HT-29 (cell line): ENCODE measurements at places on chromosomes 5 and 9. TPM values are rescaled to one million over a fixed set of nuclear protein-coding genes. Genes with fewer than 3 reads are reported as not detected.

- DNase-seq = no peak
These were observed 4.2 kb downstream of the SERINC5 start for GRCh38 chr5:80251636-80252035.

- DNase-seq = no peak
These were observed 39.1 kb upstream of the C5orf63 start for GRCh38 chr5:127112347-127112864.

DNA sequence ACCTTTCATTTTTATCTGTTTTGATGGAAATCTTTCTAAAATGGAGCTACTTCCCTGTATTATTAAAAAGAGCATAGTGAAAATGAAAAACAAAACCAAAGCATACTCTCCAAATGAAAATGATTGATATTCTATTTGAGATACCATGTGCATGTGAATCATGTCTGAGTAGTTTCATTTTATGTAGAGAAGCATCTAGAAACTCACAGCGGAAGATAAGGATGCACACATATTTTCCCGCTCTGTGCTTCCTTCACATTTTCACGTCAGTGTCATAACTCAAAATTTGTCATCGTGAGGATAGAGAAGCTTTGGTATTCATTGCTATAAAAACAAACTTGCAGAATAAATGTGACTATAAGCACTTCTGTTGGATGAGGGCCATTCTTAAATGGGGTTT, 34.0 kb upstream of the CLINT1 start:
- DNase-seq = no peak

Gene BBLN
- 439 and 565 TPM in 2 replicates for total RNA-seq

DNA sequence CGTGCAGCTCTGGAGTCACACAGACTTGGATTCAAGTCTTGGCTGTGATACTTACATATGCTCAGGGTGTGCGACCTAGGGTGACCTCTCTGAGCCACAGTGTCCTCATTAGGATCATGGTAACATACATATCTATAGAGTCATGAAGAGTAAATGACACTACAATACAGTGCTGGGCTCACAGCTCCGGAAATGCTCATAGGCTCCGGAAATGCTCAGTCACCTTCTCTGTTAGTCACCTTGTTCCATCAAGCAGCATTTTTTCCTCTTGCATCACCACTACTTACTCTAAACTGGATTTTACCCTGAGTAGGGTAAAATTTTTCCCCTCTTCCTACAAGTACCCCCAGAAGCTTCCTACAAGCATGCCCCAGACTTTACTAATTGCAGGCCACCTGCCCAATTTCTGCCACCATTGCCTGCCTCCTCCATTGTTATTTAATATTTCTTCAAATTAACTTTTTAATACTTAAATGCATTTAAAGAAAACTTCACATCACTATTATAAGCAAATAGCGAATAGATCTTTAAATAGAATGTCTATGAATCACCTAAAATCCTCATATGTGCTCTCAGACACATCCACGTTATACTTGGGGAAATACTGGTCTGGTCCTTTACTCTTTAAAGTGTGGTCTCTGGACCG, 147.6 kb upstream of the SPRY4 start:
- DNase-seq = peak; percentile 29

GRCh38 chr5:170751631-170752030, 31.9 kb upstream of the GABRP start:
- DNase-seq = peak; percentile 29

GRCh38 chr5:51556833-51557232, 173.6 kb downstream of the ISL1 start:
- DNase-seq = no peak

GRCh38 chr5:1321576-1321975, 23.3 kb downstream of the CLPTM1L start:
- DNase-seq = no peak

- no peak for DNase-seq
These were observed 499 bp upstream of the TMEM232 start for GRCh38 chr5:110727025-110727314.

Gene BHMT
- not detected in 2 replicates for total RNA-seq

GRCh38 chr5:29543501-29543900, 1650.0 kb upstream of the CDH6 start:
- DNase-seq = no peak

DNA sequence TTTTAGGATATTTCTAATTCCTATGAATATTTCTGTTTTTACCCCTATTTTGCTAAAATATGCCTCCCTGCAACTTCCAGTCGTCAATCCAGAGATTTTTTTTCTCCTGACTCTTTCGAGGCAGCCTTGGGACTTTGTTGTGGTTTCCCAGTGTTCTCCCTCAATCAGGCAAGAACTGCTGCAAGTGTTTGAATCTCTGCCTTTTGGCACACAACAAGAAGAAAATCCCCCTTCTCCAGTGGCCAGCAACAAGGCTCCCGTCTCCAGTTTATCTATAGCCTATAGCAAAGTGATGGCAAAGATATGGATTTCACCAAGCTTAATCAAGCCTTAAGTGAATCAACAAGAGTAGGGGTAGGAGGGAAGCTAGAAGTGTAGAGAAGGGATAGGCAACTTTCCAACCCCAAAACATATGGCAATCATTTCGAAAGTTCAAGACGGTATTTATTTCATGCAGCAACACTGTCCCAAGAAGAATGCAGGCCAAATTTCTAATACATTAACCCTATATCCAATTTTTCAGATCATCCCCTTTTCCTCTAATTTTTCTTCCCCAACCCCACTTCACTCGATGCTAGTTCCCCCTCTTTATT, 37.7 kb upstream of the PAPPA start:
- no peak for DNase-seq

- DNase-seq = no peak
These were observed 3.7 kb upstream of the DNAJC25 start for GRCh38 chr9:111627260-111627963.

DNA sequence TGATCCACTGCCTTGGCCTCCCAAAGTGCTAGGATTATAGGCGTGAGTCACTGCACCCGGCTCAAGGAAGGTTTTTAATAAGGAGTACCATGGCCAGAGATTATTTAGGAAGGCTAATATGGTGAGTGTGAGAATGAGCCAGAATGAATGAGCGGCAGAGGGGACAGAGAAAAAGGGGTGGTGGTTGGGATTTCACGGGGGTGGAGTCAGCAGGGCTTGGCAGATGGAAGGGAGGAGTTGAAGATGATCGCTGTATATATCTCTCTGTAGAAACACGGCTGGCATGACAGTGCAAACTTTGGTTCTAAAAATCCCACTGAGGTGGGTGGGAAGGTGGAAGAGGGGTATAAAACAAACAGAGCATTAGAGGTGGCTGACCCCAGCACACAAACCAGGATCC, 176.7 kb upstream of the TBC1D2 start:
- no peak for DNase-seq

Gene XPA
- total RNA-seq = 5.7 and 7.1 TPM in 2 replicates

GRCh38 chr5:68720884-68721610, 372.8 kb upstream of the SLC30A5 start:
- DNase-seq = no peak

- no peak for DNase-seq
These were observed 84.3 kb upstream of the TAF11L2 start for GRCh38 chr5:17413691-17414090.

DNA sequence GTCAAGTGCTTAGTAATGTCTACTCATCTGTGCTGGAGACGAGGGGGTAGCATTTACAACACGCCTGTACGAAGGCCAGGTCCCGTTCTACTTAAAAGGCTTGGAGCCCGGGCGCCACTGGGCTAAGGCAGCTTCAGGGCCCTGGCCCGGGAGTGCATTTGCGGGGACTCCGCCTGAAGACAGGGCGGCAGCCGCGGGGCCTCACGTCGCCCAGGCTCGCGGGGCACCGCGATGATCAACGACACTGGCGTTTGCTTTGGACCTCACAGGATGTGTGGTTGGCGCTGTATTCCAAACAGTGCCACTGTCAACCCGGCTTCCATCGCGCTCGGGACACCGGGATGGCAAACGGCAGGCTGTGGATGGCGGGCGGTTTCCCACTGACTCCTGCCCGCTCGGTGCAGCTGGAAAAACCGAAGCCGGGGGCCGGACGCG, 1.1 kb upstream of the TENT4A start:
- peak; percentile 70 for DNase-seq

DNA sequence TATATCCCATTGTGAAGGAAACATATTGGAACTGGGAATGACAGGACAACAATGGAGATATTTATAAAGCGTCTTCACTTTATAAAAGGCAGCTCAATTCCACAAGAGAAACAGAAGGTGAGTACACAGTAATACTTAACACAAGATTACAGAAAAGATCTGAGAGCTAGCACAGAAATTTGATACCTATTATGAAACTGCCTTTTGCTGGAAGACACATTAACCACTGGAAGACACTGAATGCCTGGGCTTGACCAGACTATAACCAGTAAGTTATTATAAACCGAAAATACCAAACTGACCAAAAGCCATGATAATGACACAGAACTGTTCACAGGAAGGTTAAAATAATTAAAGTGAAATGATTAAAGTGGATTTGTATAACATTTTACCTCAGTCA, 195.4 kb downstream of the NR2F1-AS1 start:
- no peak for DNase-seq

Gene FSD1L
- 0.97 and 2.7 TPM in 2 replicates for total RNA-seq

- DNase-seq = no peak
These were observed 196.2 kb downstream of the AOPEP start for GRCh38 chr9:94922691-94923107.

DNA sequence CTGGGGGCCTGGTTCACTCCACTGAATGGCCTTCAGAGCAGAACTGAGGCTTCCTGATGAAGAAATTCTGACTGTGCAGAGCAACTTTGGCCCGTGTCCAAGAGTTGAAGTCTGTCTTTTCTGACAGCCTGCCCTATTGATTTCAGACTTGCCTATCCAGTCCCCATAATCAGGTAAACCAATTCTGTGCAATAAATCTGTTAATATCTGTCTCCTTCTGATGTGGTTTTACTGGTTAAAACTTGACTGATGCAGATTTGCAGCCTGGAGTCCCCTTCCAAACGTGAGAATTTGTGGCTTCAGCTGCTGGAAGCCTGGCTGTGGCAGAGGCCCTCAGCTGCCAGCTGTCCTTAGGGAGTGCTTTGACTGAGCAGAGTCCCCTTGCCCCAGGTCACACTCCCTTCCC, 283.9 kb upstream of the ANKRD55 start:
- peak; percentile 82 for DNase-seq

- DNase-seq = no peak
These were observed 384.0 kb downstream of the SPOCK1 start for GRCh38 chr5:137115152-137115551.

DNA sequence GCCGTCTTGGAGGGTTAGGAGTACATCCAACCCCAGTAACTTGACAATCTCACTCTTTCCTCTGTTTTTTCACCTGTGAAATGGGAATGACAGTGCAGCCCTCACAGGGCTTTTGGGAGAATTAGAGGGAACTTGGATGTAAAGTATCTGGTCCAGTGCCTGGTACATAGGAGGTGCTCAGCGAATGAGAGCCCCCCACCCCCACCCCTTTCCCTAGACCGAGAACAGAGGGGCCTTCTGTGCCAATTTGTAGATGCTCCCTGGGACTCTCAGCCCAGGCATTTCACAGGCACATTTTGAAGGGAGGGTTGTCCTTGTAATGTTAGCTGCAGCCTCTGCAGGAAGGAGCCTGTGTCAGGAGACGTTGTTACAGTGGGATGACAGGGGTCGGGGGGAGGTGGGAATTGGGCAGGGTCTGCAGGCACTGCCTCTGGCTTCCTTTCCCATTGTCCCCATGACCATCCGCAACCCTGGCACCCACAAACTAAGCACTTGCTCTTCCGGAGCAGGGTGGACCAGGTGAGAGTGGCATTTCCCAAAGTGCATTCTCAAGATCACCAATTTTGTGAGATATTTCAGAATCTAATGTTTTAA, 47.0 kb downstream of the AMBP start:
- no peak for DNase-seq
